ENCODE measurements at places on chromosomes 1 and 21.

DNA sequence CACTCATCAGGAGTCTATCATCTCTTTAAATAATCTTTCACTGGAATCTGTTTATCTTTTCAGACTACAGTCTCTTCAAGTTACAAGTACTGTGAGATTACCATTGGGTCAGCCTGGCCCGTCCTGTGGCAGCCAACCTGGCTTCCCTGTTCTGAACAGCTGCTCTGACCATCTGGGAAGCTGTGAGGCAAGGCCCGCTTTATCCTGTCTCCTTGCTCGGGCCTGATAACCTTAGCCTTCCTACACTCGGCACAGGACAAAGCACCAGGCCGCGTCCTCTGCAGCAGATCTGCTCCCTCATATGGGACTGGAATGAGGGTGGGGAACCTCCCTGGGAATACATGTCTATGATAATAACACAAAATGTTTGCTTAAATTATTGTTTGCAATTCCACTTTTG, 113.3 kb downstream of the PTPN14 start:
- DNase-seq: no peak

DNA sequence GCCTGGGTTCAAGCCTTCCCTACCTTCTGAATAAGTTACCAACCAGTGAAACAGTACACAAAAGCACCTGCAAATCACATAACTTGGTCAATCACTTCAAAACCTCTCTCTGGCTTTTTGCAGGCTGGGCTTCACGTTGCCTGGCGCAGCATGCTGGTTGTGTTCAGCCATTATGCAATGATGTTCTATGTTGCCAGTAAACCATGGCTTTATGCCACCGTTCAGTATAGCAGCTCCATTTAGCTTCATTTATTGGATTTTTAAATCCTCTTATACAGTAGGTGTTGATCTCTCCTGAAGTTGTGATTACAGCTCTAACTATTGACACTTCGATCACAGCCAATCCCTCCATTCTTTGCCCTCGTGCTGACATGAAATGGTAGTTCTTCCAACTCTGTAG, 233.6 kb upstream of the PTBP2 start:
- no peak for DNase-seq

DNA sequence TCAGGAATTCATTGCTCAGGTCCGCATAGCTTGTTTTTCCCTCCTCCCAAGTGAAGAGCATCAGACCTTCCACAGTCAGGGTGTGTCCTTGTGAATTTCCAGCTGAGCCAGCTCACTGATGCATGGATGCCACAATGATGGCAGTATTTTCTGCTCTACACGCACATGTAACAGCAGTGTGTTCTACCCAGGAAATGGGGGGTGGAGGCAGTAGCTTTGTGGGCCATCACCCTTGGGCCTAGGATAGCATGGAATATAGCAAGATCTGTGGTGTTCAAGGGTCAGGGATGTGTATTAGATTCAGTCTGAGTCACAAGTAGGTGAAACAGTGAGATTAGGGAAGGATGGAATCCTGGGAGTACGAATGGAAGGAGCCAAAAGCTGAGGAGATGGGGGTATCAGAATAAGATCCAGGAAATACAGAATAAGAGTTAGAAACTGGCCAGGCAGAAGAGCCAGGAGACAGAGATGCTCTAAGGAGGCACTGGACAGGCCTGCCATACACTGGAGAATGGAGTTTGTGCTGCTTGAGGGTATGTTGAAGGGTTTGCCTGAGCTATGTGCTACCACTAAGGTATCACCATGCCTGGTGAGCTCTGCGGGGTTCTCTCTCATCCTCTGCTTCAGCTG, 90.6 kb upstream of the CNIH3 start:
- no peak for DNase-seq

DNA sequence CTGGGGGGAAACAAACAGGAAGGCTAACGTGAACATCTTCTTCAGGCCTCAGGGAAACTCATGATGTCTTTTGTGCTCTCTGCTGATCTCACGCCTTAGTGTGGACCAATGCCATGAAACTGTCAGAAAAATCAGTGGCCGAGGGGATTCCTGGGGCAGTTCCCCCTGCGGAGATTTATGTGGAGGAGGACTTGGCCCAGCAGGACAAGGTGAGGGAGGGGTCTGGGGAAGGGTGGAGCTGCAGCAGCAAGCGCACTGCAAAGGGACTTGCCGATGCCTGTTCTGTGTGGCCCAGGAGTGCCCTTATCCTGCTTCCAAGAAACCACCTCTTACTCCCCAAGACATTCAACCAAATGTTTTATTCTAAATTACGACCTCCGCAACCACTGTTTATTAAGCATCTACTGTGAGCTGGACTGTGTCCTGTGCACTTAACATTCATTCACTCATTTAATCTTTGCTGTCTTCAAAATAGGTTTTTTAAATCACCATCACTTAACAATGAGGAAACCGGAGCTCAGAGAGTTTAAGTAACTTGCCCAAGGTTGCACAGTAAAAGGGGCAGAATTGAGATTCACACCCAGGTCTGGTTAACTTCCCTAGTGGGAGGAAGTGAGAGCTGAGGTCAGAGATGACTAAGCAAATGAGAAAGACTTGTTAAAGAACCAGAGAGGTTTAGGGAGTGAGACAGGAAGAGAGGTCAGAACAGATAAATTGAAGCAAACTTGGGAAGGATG, 49.7 kb downstream of the FHAD1 start:
- no peak for DNase-seq

- DNase-seq: no peak
Observed at GRCh38 chr1:68232289-68233148, at the start of gene WLS. TSS of gene WLS (minus strand) at chr1:68232523. CDS start at chr1:68232299, 224 bp downstream.

DNA sequence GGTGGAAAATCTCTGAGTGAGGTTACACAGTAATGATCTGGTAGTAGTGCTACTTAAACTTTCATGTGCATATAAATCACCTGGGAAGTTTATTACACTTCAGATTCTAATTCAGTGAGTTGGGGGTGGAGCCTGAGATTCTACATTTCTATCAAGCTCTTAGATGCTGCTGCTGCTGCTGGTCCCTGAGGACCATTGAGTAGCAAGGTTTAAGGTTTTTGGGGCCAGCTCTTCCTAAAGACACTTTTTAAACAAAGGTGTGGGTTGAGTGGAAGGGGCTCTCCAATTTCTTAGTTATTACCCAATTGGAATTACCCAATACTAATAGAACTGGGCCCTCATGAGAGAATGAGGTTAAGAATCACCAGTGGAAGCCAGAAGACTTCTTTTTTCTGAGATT, 29.5 kb downstream of the KCNA3 start:
- DNase-seq: no peak

DNA sequence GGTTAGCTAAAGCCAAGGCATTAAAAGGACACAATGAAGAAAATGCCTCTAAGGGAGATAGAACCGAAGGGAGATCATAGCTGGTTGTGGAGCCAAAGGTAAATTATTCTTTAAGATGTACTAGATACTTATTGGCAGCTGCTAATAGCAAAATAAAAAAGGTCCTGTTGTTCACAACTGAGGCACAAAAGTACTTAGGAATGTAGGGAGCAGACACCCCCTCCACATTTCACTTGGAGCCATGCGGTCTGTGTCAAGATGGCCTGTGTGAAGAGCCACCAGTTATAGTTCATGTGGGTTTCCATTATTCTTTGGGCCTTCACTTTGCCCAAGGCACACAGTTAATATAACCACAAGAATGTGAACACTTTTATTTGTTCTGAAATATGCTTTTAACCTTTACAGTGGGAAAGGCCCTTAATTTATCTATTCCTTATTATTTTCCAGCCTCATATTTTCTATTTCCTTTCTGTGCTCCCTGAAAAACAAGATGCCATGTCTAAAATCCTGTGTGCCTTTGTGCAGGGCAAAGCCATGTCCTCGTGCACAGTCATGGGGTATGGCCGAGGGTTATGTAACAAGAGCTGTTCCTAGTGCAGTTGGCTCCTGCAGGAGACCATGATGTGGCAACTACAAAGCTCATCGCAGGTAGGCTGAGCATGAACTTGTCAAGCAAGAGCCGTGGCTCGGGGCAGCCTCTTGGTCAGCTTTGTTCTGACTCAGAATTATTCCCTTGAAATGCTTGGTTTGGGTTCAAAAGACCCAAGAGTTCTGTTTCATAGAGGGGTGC, 16.2 kb upstream of the WDR26 start:
- DNase-seq: no peak

- DNase-seq: no peak
Observed at GRCh38 chr1:56978819-56979218, 13.0 kb upstream of the C8B start.

DNA sequence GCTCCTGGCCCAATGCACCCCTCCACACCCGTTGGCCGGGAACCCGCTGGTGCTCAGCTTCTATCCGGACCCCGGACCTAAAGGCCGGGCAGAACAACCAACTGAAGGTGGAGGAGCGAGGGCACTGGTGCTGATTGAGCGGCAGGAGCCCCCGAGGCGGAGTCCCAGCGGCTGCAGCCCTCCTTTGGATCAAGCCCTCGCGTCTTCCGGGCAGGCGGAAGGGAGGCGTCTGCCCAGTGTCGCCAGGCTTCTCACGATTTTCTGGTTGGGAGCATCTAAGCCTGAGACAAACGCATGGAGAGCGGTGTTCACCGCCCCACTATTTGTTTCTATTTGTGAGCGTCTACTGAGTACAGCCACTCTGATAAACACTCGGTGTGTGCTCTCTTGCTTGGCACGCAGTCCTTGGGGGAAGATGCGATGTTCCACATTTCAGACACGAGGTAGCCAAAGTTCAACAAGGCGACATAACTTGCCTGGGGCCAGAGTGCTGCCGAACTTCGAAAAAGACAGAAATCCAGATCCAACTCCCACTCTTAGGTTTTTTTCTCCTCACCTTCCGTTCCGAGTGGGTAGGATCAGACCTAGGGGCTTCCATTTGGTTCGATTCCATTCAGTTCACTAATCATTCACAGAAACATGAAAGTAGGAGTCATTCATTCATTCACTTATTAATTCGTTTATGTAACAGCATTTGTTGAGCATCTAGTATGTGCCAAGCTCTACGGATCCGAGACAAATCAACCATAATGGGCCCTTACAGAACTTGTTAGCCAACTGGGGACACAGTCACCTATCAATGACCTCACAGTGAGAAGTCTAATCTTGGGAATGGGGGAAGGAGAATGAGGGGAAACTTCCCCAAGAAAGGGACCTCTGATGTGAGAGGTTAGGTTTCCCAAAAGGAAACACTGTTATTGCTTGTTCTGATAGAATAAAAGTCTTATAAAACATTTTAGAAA, 4.9 kb upstream of the DMRTA2 start:
- no peak for DNase-seq

DNA sequence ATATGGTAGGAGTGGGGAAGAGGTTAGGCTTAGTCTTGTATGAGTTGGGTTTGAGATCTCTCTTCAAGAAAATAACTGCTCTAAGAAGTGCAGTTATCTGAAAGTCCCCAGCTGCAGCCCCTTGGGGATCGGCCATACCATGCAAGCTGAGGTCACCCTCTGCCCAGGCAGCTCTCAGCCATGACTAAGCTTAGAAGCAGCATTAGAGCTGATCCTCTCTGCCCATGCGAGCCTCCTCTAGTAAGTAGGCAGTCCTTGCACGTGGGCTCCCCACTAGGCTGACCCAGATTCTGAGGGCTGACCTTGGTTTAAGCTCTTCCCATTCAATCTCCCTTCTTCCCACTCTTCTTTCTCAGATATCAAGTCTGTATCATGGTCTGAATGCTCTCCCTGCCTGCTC, 121.0 kb upstream of the UBE2U start:
- DNase-seq: no peak

GRCh38 chr1:9305216-9305615, 12.5 kb downstream of the SPSB1 start:
- no peak for DNase-seq

DNA sequence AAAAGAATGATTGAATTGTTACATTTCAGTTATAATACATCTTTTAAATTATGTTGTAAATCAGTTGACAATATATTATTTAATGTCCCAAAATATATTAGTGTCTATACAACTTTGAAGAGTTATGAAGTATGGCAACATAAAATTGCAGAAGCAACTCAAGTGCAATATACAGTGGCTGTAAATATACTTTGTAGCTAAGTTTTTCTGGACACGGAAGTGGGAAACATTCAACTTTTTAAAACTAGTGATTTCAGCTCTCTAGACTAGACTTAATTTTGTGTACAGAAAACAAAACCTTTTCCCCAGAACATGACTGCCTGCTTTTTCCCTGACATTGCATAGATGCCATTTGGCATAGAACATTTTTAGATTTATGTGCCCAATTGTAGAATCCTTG, 29.5 kb upstream of the ABCG1 start:
- no peak for DNase-seq

GRCh38 chr1:67044631-67045270, 9.2 kb downstream of the SLC35D1 start:
- DNase-seq: no peak

DNA sequence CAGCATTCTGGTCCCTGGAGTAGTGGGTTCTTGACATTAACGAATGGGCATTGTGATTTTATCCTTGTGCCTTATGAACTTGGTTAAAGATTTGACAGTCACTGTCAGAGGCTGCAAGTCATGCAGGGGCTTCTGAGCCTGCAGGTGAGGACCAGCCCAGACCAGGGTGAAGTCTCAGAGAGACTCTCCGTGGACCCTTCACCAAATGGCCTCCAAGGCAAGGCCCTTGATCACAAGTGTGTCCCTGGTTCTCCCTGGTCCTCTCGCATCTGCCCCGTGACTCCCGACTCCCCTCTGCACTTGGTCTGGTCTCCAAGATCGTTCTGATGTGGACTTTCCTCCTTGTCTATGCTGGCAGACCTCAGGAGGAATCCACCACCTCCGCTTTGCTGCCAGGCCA, 476.5 kb upstream of the VAMP3 start:
- DNase-seq: no peak

DNA sequence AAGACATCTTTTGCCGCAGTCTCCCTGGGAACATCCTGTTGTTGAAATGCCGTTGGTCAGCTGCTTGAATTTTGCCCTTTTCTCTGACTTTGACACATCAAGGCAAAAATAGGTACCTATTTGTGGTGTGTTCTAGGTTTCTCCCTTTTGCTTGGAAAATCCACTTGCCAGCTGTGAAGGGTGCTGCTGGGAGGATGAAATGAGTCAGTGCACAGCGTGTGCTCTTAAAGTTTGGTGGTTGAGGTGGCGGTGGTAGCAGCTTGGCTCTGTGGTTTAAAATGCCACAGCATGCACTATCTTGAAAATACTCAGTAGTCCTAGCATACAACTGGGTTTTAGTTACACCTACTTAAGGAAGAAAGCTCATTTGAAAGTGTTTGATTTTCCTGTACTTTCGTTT, 183.8 kb downstream of the DHRS3 start:
- peak; percentile 62 for DNase-seq

- DNase-seq: no peak
Observed at GRCh38 chr21:31310750-31311149, 33.3 kb downstream of the TIAM1 start.

DNA sequence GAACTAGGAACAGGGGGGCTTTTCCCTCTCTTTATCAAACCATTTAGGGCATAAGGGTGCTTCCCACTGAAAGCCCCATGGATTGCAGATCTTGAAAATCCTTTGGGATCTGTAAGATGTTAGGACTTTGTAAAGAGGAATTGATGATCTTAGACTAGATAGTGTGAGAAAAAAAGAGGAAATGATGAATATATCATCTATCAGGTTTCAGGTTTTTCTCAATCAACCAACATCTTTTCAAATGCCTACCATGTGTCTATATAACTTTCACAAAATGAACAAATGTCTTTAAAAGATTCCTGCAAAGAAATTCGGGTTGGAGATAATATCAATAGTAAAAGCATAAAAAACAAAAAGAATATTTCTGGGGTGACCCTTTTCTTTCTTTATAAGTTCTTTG, 50.1 kb downstream of the KCNC4 start:
- DNase-seq: no peak
